ENCODE measurements at places on chromosomes 6 and 20.

GRCh38 chr6:157911786-157912185 is 69.9 kb upstream of the SYNJ2 start:
- DNase-seq = no peak

DNA sequence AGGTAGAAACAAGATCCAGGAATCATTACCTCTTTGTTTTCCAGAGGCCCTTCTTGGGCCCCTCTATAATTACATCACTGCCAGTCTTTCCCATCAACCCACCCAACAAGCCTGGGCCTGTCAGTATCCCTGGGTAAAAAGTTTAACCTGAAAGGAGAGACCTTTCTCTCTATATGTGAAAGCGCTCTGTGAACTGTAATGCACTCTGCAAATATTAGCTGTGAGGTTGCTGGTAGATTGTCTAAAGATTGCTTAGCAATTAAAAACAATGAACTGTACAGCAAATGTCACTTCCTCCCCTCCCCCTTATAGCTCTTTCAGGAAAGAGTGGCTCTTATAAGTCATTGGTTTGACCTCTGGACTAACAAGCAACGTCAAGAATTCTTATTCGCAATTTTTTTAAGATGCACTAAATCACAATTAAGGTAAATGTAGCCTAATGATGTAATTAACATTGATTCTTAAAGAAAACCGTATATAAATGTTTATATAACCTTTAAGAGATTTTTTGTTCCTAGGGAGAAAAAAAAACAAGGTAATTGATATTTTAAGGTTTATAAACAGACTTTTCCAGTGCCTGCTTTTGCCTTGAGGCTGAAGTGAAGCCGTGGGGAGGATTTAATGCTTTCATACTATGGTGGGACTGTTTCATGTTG is 18.4 kb downstream of the ECT2L start:
- no peak for DNase-seq

- no peak for DNase-seq
Observed at GRCh38 chr6:105515054-105515453, 112.2 kb upstream of the PREP start.

DNA sequence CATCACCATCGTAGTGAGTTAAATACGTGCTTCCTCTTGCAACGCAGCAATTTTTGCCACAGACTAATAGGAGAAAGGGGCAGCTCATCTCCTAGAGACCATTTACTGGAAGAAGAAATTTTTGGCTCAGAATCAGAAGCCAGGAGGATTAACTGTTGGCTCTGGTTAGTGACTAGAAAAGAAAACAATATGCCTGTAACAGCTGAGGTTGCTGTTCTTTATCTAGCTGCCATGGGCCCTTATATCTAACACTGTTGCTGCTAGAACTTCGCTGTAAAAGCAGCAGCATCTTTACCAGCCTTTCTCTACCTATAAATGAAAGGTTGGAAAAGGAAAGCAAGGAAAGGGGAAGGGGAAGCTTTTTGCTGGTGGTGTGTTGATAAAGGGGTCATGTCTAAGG is 65.9 kb downstream of the FAM135A start:
- DNase-seq = no peak

GRCh38 chr6:27672113-27672799 is 199.4 kb upstream of the ZNF184 start:
- no peak for DNase-seq

DNA sequence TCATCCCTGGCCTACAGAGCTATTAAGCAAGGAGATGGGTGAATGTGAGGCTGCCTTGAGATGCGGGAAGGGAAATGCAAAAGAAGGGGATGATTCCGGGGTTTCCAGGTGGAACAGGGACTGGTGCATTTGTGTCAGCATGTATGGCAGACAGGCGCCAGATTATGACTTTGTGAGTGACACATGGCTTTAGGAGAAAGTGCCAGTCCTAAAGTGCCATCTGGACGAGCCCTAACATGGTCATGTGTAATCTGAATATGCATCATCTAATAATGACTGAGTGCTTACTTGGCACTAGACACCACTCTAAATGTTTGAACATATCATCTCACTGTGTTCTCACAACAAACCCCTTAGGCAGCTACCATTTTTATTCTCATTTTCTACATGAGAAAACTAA is 195.0 kb upstream of the TSHZ2 start:
- DNase-seq = no peak

- DNase-seq = no peak
Observed at GRCh38 chr6:136370988-136371728, 81.5 kb upstream of the BCLAF1 start.

DNA sequence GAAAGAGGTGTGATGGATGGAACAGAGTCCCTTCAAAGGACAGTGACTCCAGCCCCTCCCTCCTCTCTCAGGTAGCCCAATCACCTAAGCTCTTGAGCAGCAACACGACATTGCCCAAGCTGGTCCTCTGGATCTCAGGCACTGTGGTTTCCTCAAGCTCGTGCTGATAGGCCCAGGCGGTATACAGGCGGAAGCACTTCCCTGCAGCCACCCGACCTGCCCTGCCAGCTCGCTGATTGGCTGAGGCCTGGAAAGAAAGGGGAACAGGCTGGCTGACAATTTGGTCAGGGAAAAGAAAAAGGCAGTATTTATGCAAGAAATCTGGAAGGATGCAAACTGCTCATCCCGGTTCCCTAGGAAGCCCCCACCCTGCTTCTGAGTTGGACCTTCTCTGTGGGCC is 9.6 kb downstream of the C6orf136 start:
- no peak for DNase-seq

GRCh38 chr20:325889-326644 is 715 bp downstream of the SOX12 start:
- DNase-seq = no peak

DNA sequence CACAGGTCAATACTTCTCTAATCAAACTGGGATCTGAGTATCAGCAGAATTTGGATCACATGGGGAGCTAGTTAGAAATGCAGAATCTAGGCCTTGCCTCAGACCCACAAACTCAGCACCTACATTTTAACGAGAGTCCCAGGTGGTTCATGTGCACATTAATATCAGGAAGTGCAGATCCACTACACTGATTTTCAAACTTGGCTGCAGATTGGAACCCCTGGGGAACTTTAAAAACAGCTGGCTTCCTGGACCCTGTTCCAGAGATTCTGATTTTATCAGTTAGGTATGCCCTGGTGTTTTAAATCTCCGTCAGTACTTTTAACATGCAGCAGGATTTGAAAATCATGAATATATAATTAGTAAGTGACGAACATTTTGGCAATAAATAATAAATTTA is 1.9 kb upstream of the CST8 start:
- no peak for DNase-seq

GRCh38 chr20:11274141-11274594 is 600.4 kb upstream of the JAG1 start:
- DNase-seq = no peak

DNA sequence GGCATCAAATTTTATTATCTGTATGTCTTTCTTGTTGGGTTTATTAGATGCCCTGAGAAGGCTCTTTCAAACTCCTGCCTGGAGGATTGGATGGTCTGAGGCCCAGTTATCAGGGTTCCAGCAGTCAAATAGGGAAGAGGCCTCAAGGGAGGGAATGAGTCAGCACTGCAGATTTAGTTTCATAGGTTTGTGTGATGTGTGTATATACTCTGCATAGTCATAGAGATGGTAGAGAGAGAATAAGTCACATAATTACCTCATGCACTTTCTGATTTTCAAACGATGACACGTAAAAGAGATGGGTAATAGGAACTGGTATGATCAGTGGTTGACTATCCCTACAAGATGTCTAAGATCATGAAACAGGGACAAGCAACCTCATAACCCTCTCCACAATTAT is 82.1 kb downstream of the ADAT2 start:
- DNase-seq = peak; percentile 10

DNA sequence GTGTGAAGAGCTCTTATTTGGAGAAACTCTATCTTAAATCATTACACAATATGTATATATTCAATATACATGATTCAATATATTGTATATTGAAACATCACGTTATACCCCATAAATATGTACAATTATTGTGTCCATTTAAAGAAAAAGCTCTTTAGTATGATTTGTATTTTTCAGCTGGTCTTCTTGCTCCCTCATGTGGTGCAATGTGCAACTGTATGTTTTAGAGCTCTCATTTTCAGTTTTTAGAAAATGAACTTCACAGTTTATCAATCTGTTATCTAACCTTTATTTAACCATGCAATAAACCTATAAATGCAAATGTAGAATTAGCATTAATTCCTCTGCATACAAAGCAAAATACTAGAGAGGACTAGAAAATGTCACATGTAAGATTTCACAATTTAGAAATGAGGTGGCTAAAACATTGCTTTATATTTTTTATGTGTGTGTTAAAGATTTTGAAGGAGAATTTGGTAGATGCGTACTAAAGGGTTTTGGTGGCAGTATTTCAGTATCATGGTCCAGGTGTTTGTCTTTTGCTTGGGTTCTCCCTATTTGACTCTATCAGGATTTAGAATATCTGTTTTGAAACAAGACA is 167.1 kb downstream of the PHF3 start:
- no peak for DNase-seq

GRCh38 chr6:12421596-12421995 is 131.4 kb downstream of the EDN1 start:
- DNase-seq = no peak

GRCh38 chr6:15247500-15248450 is 1.9 kb downstream of the JARID2 start:
- DNase-seq = no peak

GRCh38 chr6:118697554-118697953 is 46.2 kb upstream of the CEP85L start:
- no peak for DNase-seq

- no peak for DNase-seq
Observed at GRCh38 chr20:15487030-15487429, 1086.2 kb downstream of the KIF16B start.

DNA sequence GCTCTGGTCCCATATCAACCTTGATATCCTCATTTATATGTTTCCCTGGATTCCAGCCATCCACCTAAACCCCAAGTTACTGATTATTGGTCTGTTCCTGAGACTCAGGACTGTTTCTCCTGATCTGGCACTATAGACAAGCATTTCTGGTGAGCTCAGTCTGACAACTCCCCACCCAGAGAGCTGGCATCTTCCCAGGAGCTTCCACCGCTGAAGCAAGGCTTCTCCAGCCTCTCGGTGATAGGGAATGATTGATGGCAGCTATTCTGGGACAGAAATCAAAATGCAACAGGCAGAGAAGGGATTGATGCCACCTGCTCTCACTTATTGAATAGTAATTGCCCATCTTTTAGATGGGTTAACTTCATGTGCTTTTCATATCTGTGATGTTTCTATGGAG is 169.7 kb upstream of the GGTLC1 start:
- no peak for DNase-seq

- DNase-seq = no peak
Observed at GRCh38 chr6:35810971-35811698, 6.0 kb downstream of the LHFPL5 start.

- no peak for DNase-seq
Observed at GRCh38 chr20:17605131-17605660, 35.3 kb downstream of the DSTN start.

DNA sequence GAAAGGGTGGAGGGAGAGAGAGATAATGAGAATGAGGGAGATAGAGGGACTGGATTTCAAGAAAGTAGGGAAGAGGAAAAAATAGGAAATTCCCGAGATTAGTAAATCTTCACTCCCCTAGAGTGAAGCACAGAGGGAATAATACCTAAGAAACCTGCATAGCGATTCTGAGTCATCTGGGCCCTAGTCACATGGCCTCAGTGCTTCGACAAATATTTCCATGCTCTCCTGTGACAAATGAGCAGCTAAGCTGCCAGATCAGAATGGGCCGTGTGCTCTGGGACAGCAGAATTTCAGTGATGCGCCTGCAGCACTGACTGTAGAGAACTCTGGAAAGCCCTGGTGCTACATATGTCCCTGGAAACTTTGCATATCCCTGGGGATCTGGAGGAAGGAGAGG is 48.6 kb upstream of the GRIK2 start:
- DNase-seq = no peak

DNA sequence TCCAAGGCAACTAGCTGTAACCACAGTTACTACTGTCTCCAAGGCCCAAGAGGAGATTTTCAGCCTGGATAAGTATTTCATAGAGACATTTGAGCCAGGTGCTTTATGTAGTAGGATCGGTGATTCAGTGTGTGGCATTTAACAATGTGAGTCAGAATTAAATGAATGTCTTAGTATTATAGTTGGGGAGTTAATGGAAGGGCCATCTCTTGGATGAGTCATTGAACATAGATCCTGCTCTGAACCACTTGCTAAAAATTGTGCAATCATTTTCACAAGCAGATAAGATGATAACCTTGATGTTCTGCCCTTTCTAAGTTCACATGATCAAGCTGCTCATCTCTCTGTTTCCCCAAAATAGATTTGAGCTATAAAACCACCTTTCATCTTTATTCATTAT is 668.9 kb upstream of the CITED2 start:
- DNase-seq = no peak

- DNase-seq = no peak
Observed at GRCh38 chr6:149907317-149907716, 9.4 kb upstream of the RAET1E start.

DNA sequence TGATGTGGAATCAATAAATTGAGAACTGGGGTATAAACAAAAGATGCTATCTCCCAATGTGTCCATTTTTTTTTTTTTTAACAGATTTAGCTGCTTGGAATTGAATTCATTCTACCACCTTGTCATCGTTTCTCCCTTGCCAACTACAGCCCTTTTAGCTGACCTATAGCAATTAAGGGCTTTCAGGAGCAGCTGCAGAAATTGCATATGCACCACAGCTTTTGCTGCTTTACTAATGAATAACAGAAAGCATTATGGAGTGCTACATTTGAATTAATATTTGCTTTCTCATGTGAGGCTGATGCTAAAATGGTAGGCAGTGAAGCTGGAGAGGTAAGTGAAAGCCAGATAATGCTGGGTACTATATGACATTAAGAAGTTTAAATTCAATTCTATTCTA is 5.7 kb downstream of the SESN1 start:
- no peak for DNase-seq

- DNase-seq = no peak
Observed at GRCh38 chr20:5974531-5974930, 24.1 kb downstream of the MCM8 start.

GRCh38 chr6:81984599-81984998 is 232.1 kb upstream of the TENT5A start:
- DNase-seq = no peak

- DNase-seq = no peak
Observed at GRCh38 chr6:57177545-57178265, 5.6 kb downstream of the BAG2 start.

- no peak for DNase-seq
Observed at GRCh38 chr20:58471193-58472164, 43.7 kb downstream of the APCDD1L start.

GRCh38 chr6:28563430-28564095 is 37.9 kb downstream of the GPX5 start:
- no peak for DNase-seq

- no peak for DNase-seq
Observed at GRCh38 chr20:51004305-51004727, 18.6 kb downstream of the KCNG1 start.

DNA sequence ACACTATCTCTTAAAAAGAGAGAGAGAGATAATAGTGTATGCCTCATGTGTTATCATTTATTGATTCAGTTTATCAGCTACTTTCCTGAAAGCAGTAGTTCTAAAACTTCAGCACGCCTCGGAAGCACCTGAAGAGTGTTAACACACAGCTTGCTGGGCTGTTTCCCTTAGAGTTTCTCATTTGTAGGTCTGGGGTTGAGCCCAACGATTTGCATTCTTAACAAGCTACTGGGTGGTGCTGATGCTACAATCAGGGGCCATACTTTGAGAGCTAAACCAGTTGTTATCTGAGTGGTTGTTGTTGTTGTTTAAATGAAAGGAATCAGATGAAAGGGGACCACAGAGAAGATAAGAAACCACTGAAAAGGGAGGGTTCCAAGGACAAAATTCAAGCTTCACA is 32.6 kb downstream of the SIM1 start:
- no peak for DNase-seq

- no peak for DNase-seq
Observed at GRCh38 chr6:141598487-141598886, 534.2 kb upstream of the GJE1 start.

Data from brain pericyte (primary cell).